ENCODE measurements at places on chromosomes 7 and 10. TPM values are rescaled to one million over a fixed set of nuclear protein-coding genes. Genes with fewer than 3 reads are reported as not detected.

- DNase-seq = no peak
These were observed 166.6 kb downstream of the ARHGAP21 start for GRCh38 chr10:24556750-24557742.

DNA sequence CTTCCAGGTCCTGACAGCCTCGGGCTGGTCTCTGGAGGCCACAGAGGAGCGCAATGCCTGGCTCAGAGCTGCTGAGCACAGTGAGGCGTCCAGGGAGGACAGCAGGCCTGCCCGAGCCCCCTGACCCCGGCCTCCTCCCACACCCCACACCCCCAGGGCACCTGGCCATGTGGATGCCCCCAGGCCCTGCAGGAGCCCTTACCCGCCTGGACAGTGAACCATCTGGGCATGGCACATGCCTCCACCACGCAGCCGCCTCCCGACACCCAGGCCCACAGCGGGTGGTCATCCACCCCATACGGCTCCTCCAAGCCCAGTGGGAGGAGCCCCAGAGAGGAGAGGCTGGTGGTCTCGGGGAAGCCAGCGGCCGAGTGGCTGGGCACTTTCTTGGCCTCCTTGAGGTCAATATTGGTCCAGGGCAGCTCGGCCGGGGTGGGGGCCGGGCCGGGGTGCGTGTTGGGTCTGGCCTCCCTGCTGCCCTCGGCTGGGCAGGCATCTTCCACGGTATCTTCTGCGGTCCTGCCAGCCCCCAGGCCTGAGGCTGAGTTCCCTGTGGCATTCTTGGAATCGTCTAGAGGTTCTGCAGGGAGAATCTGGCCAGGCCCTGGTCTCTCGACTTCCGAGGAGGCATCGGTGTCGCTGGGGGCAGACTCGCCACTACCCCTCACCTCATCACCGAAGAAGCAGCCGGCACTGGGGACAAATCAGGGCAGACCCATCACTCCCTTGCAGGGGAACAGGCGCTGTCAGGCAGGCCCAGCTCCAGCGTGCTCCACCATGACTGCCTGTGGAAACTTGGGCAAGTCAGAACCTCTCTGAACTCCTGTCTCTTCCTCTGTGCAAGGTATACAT lies 18.6 kb downstream of the TECPR1 start:
- DNase-seq = no peak

DNA sequence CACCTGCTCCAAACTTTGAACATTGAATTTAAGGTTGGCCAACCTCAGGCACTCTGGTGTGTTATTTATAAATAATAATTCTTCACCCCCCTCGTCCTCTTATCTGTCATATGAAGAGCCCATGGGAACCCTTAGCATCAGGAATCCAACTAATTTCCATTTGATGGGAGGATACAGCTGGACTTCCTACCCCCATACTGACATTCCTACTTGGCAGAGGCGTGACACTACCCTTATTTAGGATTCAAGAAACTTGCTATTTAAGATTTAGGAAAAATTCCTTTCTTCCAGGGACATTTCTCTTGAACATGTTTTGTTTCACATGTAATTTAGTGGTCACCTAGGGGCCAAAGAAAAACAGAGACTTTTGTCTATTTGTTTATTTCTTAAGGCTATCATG lies 171.9 kb upstream of the NRP1 start:
- DNase-seq = no peak

- no peak for DNase-seq
These were observed 137.5 kb upstream of the MGMT start for GRCh38 chr10:129329385-129330055.

GRCh38 chr7:122448893-122449589 lies 144.5 kb upstream of the FEZF1 start:
- DNase-seq = no peak

GRCh38 chr10:13930120-13930519 lies 343.4 kb downstream of the PRPF18 start:
- no peak for DNase-seq

GRCh38 chr7:69889338-69889975 lies 291.2 kb downstream of the AUTS2 start:
- peak; percentile 60 for DNase-seq

DNA sequence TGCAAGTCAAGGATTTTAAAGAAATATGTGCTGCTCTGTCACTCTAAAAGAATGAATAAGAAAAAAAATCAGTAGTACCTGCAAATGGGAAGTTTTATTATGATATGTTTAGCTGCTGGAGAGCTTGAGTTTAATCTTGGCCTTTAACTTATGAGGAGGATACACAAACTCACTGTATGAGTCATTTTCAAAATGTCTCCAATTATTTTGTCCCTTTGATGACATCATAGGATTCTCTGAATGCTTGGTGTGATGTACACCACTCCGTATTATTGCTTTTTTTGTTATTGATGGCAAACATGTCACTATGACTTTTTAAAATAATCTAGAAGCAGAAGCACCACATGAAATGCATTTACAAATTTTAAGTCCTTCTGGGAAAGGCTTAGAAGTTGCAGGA lies 125.8 kb downstream of the RALA start:
- no peak for DNase-seq

GRCh38 chr10:110533149-110533548 lies 34.3 kb upstream of the SMC3 start:
- no peak for DNase-seq

GRCh38 chr10:132536241-132536876 lies 1.2 kb upstream of the INPP5A start:
- no peak for DNase-seq

GRCh38 chr7:6161463-6162330 lies 110.7 kb downstream of the CYTH3 start:
- DNase-seq = no peak

GRCh38 chr7:134318443-134318842 lies 1.7 kb upstream of the SLC35B4 start:
- DNase-seq = no peak

- DNase-seq = no peak
These were observed 96.8 kb downstream of the CYTH3 start for GRCh38 chr7:6175645-6176044.

DNA sequence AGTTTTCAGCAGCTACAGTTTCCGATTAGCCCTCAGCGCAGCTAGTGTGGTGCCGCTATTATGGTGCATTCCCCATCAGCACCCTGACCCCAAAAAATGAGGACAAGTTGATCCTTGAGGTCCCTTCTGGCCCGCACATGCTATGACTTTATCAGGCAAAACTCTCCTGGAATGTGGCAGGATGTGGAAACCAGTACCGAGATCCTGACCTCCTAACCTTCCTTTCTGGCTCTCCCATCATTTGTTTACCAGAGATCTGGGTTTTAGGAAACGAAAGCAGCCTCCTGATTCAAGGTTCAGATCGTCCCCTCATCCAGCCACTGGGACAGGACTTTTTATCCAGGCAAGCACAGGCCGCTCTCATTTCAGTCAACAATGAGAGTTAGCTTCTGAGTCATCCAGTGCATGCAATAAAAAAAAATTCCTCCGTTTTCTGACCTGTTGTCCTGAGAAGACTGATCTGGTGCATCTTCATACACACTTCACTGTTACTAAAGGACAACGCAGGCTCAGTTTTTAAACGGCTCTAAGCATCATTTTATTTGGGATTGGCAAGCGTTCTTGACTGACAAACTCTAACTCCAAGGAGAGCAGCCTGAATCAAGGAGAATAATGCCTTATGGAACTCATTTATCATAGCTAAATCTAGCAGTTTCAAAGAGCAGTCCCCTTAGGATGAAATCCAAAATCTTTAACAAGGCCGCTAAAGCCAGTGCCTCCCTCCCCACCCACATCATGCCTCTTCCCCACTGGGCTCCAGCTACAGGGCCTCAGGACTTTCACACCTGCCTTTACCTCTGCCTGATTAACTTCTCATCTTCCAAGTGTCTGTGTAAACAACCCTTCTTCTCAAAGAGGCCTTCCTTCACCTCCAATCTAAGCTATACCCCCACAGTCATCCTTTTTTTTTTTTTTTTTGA lies 17.1 kb downstream of the PDLIM1 start:
- DNase-seq = no peak

- DNase-seq = no peak
These were observed 152.4 kb downstream of the ARID5B start for GRCh38 chr10:62053860-62054259.

DNA sequence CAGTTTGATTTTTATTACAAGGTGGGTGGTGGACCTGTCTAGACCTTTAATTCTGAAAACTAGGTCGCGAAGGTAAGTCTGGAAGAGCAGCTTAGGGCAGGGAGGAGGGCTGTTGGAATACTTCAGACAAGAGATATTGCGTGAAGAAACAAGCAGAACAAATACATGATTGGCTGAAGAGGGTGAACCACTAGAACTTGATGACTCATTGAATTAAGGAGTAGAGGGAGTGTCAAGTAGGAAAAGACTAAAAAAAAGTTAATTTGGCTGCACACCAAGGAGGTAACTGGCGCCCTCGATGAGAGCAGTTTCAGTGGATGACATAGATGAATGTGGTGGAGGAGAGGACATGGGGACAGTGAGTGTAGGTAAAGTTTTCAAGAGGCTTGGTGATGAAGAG lies 41.3 kb downstream of the WNT2 start:
- DNase-seq = no peak

- no peak for DNase-seq
These were observed 72.5 kb downstream of the CTBP2 start for GRCh38 chr10:125087897-125088215.

GRCh38 chr10:48227213-48227612 lies 47.3 kb downstream of the FRMPD2 start:
- DNase-seq = no peak

- no peak for DNase-seq
These were observed 28.7 kb downstream of the PDZD8 start for GRCh38 chr10:117346574-117346973.

GRCh38 chr10:106396192-106396591 lies 768.3 kb downstream of the SORCS1 start:
- DNase-seq = no peak

- no peak for DNase-seq
These were observed 20.7 kb downstream of the ANTXRL start for GRCh38 chr10:46307281-46308112.

GRID1 gene
- total RNA-seq = 0.08 TPM

PRSS58 gene
- total RNA-seq = not detected

NPC1L1 gene
- 0.08 TPM for total RNA-seq

AKR1D1 gene
- not detected for total RNA-seq

EPO gene
- total RNA-seq = not detected

TMEM213 gene
- total RNA-seq = not detected

STAMBPL1 gene
- 26.3 TPM for total RNA-seq

SH2D4B gene
- total RNA-seq = 0.19 TPM
